Endothelial cell (in vitro differentiated cells): ENCODE measurements at places on chromosomes 1 and 21.

DNA sequence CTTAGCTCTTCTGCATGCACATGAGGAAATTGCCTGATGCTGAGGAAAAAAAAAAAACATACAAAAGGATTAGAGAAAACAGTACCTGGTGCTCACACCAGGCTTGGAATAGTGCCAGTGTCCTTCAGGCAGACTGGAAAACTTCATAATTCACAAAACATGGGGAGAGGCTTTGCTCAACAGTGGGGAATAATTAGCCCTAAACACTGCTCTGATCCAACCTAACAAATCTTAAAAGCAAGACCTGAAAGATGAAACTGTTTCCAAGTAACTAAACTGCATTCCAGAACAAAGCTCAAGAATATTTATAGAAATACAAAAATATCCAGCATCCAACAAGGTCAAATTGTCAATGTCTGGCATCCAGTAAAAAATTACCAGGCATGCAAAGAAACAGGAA lies 124.8 kb downstream of the AK5 start:
- no peak for DNase-seq

DNA sequence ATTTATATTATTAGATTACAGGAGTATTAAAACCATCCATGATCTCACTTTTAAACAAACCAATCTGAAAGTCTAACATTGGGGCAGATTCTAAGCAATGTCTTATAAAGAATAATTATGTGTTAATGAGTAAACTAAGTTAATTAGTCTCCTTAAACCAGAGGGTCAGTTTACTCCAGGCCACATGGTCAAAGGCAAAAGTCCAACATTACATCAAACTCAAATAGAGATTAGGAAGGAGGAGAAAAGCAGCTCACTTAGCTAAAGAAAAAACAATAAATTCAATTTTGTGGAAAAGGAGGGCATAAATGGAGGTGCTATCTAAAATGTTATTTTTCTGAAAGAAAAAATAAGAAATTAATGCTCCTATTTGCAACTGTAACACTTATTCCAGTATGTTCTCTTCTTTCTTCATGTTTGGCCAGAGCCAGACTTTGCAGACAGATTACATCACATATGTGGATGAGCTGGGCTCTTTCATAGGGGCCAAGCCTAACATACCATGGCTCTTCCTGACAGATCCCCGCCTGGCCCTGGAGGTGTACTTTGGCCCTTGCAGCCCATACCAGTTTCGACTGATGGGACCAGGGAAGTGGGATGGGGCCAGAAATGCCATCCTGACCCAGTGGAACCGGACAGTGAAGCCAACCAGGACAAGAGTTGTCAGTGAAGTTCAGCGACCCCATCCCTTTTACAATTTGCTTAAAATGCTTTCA lies 24.3 kb upstream of the FMO2 start:
- no peak for DNase-seq

- peak; percentile 70 for DNase-seq
Observed at GRCh38 chr21:32403201-32403777, 9.2 kb upstream of the EVA1C start.

- no peak for DNase-seq
Observed at GRCh38 chr1:47771751-47772150, 225.4 kb downstream of the TRABD2B start.

DNA sequence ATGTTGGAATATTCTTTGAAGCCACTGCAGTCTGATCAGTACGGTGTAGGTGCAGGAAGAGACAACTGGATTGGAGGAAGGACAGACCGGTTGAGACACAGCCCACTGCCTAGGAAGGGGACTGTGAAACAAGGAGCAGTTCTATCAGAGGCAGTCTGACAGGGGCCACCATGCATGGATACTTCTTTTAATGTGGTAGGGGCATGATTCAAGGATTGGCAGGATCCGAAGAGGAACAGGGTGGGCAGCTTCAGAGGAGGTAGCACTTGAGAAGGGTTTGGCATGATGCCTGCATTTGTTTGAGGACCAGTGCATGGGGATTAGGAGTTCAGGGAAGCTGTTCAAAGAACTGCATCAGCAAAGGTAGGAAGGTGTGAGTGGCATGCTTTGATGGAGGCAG lies 167.9 kb downstream of the DYRK1A start:
- no peak for DNase-seq

GRCh38 chr1:37037690-37038089 lies 3.4 kb upstream of the GRIK3 start:
- DNase-seq = no peak
